CD4-positive, alpha-beta T cell treated with Interleukin-6 at 100 ng/mL for 8 hours (primary cell): ENCODE measurements at places on chromosomes 3 and 15.

GRCh38 chr15:73987681-73988444, 4.2 kb downstream of the STOML1 start:
- no peak for DNase-seq

- no peak for DNase-seq
Observed at GRCh38 chr3:155934230-155934629, 63.8 kb downstream of the GMPS start.

GRCh38 chr3:13580256-13581023, 31.5 kb downstream of the FBLN2 start:
- no peak for DNase-seq

- DNase-seq, result no peak
Observed at GRCh38 chr3:15649858-15650257, 48.3 kb downstream of the BTD start.

GRCh38 chr15:33860754-33861153, 107.5 kb upstream of the CHRM5 start:
- no peak for DNase-seq

DNA sequence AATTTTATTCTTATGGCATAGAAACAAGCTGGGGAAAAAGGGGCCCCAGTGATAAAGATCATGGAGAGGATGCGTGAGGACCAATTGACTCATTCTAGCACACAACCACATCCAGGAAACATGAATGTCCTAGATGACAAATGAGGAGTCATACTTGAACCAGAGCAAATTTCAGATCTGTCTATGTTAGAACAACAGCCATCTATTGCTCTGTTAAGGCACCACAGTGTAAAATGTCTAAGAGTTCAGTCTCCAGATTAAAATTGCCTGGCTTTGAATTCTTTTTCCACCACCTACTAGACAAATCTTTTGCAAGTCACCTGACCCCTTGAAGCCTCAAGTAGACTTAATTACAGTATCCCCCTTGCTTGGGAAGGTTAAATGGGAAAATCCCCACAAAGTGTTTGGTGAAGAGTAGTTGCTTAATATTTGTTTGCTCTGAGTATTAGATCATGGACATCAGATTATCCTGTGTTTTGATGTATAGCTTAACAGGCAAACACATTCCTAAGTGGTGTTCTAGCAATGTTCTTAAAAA, 258.7 kb upstream of the TGFBR2 start:
- peak; percentile 50 for DNase-seq

GRCh38 chr3:4290272-4290893, 12.8 kb upstream of the SETMAR start:
- DNase-seq, result peak; percentile 37

DNA sequence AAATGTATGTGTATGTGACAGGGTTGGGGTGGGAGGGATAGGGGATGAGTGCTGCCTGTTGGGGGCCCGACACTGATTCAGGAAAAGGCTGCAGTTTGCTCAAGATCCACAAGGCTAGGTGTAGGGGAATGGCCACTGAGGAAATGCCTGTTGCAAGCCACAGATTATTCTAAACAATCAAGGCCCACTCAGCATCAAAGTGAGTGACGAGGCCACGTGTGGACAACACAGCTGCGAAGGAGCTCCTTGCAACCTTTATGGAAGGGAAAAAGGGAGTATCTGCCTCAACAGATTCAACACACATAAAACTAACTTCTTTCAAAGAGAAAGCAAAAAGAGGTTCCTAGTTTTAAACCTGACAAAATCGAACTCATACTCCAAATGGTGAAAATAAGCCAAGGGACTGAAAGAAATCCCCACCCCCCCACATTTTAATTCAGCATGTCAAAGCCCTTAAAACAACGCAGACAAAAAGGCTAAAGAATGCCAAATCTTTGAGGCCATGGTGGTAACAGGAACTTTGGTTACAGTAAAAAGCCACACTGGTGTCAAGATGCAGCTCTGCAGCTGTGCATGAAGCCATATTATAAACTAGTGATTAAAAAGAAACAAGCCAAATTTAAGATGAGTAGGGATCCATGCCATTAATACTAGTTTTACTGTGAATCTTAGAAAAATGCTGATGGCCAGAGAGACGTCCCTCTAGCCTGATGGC, 3.6 kb downstream of the POLG start:
- no peak for DNase-seq

- no peak for DNase-seq
Observed at GRCh38 chr3:187773233-187774184, 28.2 kb upstream of the BCL6 start.

DNA sequence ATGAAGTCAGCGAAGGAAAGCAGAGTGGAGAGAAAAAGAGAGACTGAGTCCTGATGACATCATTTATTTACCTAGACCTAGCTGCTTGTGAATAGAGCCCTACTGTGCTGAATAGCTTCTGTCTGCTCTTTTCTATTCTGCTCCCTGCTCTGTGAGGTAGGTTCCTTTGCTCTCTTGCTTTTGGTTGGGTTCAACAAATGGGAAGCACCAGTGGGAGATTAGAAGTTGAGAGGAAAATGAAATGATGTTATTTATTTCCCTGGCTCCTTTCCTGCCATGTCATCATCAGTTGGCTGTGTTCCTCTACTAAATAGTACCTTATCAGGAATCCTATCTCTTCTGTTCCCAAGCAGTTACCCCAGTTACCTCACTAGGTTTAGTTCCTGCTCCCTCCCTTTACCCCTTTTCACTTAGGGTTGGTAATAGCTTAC, 23.5 kb downstream of the DTWD1 start:
- DNase-seq, result no peak

DNA sequence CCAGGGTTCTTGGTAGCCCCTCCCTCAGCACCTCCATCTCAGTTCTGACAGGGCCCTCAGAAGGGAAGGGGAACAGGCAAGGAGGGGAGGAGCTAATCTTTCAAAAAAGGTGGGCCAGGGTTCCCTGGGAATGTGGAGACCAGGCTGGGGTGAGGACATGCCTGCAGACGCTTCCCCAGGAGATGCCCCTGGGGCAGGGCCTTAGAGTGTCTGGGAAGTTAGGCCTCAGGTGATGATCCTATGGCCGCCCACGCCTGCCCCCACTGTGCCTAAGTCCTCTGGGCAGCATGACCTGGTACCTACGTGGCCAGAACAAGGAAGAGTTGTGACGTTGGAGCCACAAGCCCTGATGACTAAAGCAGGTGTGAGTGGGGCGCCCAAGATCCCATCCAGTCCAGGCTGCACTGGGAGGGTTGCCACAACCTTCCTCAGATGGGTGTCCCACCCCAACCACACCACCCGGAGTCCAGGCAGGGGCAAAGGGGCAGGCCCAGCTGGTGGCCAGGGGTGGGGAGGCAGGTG, 3.9 kb upstream of the SEMA3B start:
- no peak for DNase-seq

GRCh38 chr3:157163217-157163953, 3.4 kb upstream of the CCNL1 start:
- no peak for DNase-seq

GRCh38 chr15:77831986-77832385, 199.3 kb upstream of the LINGO1 start:
- DNase-seq, result no peak

- no peak for DNase-seq
Observed at GRCh38 chr3:194843556-194843955, 157.9 kb downstream of the FAM43A start.

DNA sequence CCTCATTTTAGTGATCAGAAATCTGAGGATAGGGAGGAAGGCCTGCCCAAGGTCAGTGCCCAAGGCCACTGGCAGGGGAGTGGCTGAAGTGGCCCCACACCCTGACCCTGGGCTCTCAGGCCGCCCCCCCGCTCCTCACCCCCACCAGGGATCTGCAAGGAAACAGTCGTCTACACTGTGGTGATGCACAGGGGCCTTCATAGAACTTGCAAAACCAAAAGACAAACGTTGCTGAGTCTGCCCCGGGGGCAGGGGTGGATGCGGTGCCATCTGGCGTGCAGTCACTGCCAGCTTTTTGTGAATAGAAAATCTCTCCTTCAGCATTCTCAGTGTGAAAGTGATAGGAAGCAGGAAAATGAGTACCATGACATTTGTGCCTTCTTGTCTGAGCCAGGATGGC, 41.3 kb downstream of the WHAMM start:
- DNase-seq, result no peak

DNA sequence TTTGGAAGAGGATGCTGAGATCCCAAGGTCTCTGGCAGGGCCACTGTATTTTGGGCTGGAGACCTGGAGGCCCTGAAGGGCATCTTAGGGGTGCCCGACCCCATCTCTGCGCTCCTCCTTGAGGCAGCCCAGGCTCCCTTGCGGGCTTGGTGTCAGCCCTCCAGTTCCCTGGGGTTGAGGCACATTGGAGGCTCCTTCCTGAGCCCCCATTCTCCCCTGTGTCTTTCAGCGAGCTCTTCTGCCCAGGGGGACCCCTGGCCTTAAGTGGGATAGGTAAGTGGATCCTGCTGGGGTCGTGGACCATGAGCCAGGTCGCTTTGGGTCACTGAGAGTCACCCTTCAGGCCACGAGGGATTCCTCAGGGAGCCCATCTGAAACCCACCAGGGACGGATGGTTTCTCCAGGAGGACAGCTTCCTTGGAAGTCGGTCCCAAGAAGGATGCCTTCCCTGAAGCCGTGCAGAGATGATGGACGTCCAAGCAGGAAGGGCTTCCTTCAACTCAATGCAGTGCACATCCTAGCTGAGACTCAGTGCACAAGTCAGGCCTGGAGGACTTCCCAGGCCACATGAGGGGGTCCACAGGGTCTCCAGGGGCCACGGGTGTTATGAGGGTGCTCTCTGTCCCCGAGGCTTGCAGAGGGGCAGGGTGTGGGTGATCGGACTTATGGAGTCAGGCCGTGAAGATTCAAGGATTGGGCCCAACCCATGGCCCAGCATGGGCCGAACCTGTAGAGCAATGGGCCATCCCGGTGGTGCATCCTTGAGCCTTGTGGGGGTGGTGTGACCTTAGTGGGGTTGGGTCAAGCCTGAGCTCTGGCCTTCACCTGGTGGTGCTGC, 224.3 kb downstream of the SNRPN start:
- no peak for DNase-seq

- no peak for DNase-seq
Observed at GRCh38 chr3:130506031-130506430, 10.9 kb upstream of the COL6A6 start.

DNA sequence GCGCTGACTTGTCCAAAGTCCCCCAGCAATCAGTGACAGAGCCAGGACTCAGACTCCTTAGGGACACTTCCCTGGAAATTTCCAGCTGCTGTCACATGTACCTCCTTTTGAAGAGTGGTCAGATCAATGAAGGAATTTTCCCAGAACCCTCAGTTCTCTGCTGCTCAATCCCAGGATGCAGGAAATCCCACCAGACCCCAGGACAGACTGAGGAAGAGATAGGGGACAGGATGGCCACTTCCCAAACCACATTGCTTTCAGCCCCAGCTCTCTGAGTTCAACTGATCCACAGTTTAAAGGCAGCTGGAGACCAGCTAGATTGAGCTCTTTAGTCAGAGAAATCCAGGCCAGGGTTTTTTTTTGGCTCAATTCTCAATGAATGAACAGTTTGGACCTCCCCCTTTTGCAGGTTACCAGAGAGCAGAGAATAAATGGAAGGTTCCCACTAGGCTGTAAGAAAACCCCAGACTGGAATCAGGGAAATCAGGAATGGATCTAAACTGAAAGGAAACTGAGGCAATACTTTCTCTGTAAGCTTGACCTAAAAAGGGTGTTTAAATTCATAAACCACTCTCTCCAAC, 1.5 kb downstream of the CYP1A1 start:
- peak; percentile 5 for DNase-seq

DNA sequence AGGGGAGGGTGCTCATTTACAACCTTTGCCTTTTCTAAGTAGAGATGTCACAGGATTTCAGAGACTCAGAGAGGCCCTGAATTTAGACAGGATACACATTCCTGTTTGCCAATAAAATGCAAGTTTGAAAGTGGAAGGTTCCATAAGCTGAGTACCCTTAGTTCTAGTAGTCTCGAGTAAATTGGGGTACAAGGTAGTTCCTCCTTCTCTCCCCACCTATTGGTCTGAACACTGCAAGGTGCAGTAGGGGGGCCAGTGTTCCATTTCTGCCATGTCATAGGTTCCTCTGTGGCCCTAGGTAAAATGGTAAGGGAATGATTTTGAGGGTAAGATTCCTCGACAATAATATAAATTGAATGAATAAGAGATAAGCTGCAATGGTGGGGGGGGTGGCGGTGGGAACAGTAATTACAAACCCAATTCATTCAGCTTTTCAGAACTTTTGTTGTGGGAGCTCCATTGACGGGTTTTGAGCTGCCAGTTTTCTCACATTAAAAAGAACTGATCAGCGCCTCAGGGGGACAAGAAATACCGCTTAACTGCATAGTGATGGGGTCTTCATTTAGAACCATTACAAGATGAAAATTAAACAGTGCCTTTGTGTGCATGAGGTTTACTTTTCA, 5.9 kb downstream of the SOX2 start:
- DNase-seq, result no peak

GRCh38 chr3:171772427-171773056, 37.7 kb downstream of the PLD1 start:
- DNase-seq, result peak; percentile 26
